ENCODE measurements at places on chromosomes 4 and X.

DNA sequence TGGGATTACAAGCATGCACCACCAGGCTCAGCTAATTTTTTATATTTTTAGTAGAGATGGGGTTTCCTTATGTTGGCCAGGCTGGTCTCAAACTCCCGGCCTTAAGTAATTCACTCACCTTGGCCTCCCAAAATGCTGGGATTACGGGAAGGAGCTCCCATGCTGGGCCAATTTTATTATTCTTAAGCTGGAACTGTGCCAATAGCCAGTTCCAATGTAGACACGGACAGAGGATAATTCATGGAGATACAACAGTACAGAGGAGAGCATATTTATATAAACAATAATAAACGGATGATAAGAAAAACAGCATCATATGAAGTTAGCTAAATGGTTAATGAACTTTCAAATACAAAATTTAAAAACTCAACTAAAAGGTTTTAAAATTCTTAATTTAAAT is 87.8 kb downstream of the PPA2 start:
- H3K27ac ChIP-seq = no peak overlapping the region
- no peak overlapping the region for H3K4me3 ChIP-seq
- DNase-seq = no peak
- peaks cover 12% of the 10 kb centered on the region for H3K36me3 ChIP-seq
- H3K4me1 ChIP-seq = no peaks in the 10 kb centered on the region

- no peaks in the 10 kb centered on the region for H3K4me1 ChIP-seq
- no peak for DNase-seq
- H3K36me3 ChIP-seq = peaks cover 5% of the 10 kb centered on the region
Observed at GRCh38 chr4:144989306-144989705, 108.7 kb downstream of the ANAPC10 start.

- no peak overlapping the region for H3K4me3 ChIP-seq
- H3K4me1 ChIP-seq = no peaks in the 10 kb centered on the region
- no peak overlapping the region for H3K27ac ChIP-seq
- H3K36me3 ChIP-seq = no peaks in the 10 kb centered on the region
- no peak for DNase-seq
- H3K27me3 ChIP-seq = no peaks in the 10 kb centered on the region
Observed at GRCh38 chr4:180394312-180394711, 1848.9 kb upstream of the TENM3 start.

- H3K27ac ChIP-seq = no peak overlapping the region
- no peaks in the 10 kb centered on the region for H3K27me3 ChIP-seq
- no peak overlapping the region for H3K4me3 ChIP-seq
- no peaks in the 10 kb centered on the region for H3K36me3 ChIP-seq
- no peaks in the 10 kb centered on the region for H3K4me1 ChIP-seq
Observed at GRCh38 chr4:22202246-22202974, 253.8 kb upstream of the KCNIP4 start.

DNA sequence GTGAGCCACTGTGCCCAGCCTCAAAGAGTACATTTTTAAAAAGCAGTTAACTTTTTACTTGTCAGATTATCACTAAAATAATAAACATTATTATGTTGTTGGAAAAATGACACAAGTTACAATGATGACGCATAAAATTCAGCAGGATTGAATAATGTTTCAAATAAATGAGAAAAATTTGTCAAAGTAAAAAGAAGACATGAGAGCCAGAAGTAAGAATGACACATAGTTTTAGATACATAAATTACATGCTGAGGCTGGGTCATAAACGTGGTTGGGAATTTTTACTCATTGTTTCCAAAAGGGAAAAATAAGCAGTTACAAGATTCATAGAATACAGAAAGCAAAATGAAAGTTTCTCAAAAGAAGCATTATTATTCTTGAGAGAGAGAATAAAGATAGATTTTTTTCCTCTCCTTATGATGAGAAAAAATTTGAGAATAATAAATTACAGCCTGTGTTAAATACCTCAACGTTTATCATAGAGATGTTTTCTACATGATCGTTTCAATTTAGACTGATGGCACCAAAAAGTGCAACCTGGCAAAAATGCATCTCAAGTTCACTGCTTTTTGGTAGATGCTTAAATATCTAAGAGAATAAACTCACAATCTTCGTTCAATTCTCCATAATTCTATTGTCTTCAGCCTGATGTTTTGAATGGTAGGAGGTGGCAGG is 40.4 kb downstream of the GUCY1B1 start:
- H3K4me3 ChIP-seq = no peak overlapping the region
- H3K4me1 ChIP-seq = no peaks in the 10 kb centered on the region
- no peaks in the 10 kb centered on the region for H3K36me3 ChIP-seq
- H3K27me3 ChIP-seq = no peaks in the 10 kb centered on the region

GRCh38 chr4:52076731-52077130 is 25.6 kb downstream of the SPATA18 start:
- no peak for DNase-seq
- no peak overlapping the region for H3K4me3 ChIP-seq
- H3K4me1 ChIP-seq = no peaks in the 10 kb centered on the region
- H3K36me3 ChIP-seq = peaks cover 3% of the 10 kb centered on the region
- peaks cover 59% of the 10 kb centered on the region for H3K27me3 ChIP-seq

- H3K36me3 ChIP-seq = no peaks in the 10 kb centered on the region
- no peaks in the 10 kb centered on the region for H3K27me3 ChIP-seq
Observed at GRCh38 chrX:135393051-135393450, 28.7 kb upstream of the SMIM10L2A start.

DNA sequence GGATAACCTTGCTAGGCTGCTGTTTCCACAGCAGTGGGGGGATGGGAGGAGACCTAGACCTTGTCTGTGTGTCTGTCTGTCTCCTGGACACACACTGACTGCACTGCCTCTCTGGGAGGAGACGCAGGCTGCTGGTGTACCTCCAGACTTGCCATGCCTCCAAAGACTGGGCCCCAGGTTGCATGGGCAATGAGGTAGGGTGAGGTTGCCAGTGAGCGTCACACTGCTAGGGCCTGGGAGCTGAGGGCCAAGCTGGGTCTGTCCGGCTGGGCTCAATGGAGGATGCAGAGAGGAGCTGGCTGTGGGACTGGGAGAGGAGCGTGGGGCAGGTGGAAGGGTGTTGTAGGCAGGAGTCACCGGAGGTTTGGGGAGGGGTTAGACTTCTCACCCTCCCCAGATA is 16.6 kb downstream of the MAGED2 start:
- no peaks in the 10 kb centered on the region for H3K27me3 ChIP-seq
- no peaks in the 10 kb centered on the region for H3K36me3 ChIP-seq
- DNase-seq = no peak

DNA sequence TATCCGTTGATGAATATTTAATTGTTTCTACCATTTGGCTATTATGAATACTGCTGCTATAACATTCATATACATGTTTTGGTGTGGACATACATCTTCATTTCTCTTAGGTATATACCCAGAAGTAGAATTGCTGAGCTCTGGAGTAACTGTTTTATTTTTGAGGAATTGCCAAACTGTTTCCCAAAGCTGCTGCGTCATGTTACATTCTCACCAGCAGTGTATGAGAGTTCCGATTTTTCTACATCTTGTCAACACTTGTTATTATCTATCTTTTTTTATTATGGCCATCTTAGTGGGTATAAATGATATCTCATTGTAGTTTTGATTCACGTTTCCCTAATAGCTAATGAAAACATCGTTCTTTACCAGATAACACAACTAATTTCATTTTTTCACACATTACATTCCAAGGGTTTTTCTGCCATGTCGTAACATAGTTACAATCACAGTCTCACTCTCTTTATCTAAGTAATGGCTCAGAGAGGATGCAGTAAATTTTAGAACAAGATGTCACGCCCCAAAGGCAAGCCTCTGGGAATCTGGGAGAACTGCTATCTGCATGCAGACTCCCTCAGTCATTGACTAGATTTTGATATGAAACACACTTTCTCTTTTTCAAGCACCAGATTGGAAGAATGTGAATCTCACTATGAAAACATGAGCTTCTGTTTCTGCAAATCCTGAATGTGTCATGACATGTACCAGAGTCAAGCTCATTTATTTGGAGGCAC is 10.3 kb downstream of the ARHGAP6 start:
- no peak overlapping the region for H3K27ac ChIP-seq
- H3K4me3 ChIP-seq = no peak overlapping the region
- no peak for DNase-seq
- no peaks in the 10 kb centered on the region for H3K36me3 ChIP-seq
- H3K4me1 ChIP-seq = no peaks in the 10 kb centered on the region

DNA sequence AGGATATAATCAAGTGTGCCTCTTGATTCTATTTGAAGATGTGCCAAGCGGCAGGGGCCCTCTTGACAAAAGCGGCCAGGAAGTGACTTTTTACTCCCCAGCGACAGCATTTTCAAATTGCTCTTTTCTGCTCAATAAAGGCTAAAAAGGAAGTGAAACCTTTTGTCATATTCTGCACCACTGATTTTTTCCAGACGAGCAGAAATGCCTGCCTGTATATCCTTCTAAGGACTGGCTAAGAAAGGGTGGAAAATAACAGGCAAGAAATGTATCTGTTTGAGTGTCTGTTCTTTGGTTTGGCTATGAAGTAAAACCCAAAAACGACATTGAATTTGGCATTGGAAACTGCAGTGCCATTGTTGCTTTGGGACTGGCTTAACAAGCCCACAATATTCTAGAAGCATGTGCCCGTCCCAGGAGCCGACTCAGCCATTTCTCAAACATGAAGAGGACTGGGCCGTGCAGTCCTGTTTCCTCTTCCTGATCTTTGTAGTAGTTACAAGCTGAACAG is 25.4 kb downstream of the TMSB4X start:
- peak overlapping the region; percentile 92 for H3K27ac ChIP-seq
- H3K4me3 ChIP-seq = peak overlapping the region; percentile 62
- no peaks in the 10 kb centered on the region for H3K36me3 ChIP-seq
- peaks cover 43% of the 10 kb centered on the region for H3K4me1 ChIP-seq

GRCh38 chr4:165785337-165785736 is 87.7 kb upstream of the TLL1 start:
- H3K27me3 ChIP-seq = no peaks in the 10 kb centered on the region
- H3K4me3 ChIP-seq = no peak overlapping the region
- no peak for DNase-seq

GRCh38 chr4:185993328-185993973 is 75.5 kb upstream of the TLR3 start:
- no peaks in the 10 kb centered on the region for H3K4me1 ChIP-seq
- no peak overlapping the region for H3K4me3 ChIP-seq
- H3K27ac ChIP-seq = no peak overlapping the region
- DNase-seq = no peak

DNA sequence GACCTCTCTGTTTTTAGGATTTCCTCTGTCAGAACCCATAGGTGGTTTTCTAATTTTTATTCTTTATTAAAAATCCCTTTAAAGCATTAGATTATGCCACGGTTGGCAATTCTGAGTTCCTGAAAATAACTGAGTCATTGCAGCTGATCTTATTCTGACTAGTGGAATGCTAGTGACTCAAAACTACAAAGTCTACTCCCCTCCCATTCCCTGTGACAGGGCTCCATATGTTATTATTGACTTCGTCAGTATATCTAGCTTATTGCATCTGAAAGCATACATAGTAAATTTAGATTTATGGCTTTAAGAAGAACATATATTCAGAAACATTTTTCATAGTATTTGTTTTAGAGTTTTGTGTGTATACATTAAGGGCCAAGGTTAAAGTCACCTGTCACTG is 38.5 kb downstream of the HERC3 start:
- no peaks in the 10 kb centered on the region for H3K27me3 ChIP-seq
- DNase-seq = no peak
- H3K4me3 ChIP-seq = no peak overlapping the region
- peaks cover 5% of the 10 kb centered on the region for H3K36me3 ChIP-seq
- peaks cover 29% of the 10 kb centered on the region for H3K4me1 ChIP-seq

GRCh38 chr4:94827481-94828110 is 69.8 kb downstream of the BMPR1B start:
- no peaks in the 10 kb centered on the region for H3K4me1 ChIP-seq
- H3K36me3 ChIP-seq = no peaks in the 10 kb centered on the region
- no peak for DNase-seq
- no peak overlapping the region for H3K27ac ChIP-seq
- H3K4me3 ChIP-seq = no peak overlapping the region
- H3K27me3 ChIP-seq = no peaks in the 10 kb centered on the region

- no peak overlapping the region for H3K27ac ChIP-seq
- H3K4me1 ChIP-seq = no peaks in the 10 kb centered on the region
- DNase-seq = no peak
- H3K36me3 ChIP-seq = no peaks in the 10 kb centered on the region
- no peaks in the 10 kb centered on the region for H3K27me3 ChIP-seq
- no peak overlapping the region for H3K4me3 ChIP-seq
Observed at GRCh38 chr4:132214519-132214918, 934.6 kb upstream of the PCDH10 start.

- DNase-seq = no peak
- H3K4me3 ChIP-seq = no peak overlapping the region
- no peaks in the 10 kb centered on the region for H3K27me3 ChIP-seq
Observed at GRCh38 chr4:6972911-6973310, 63.3 kb downstream of the TBC1D14 start.

GRCh38 chr4:123666486-123666885 is 269.9 kb downstream of the SPRY1 start:
- peaks cover 16% of the 10 kb centered on the region for H3K27me3 ChIP-seq
- H3K4me1 ChIP-seq = no peaks in the 10 kb centered on the region
- no peak overlapping the region for H3K27ac ChIP-seq

GRCh38 chrX:109822861-109823260 is 89.8 kb upstream of the ACSL4 start:
- no peak overlapping the region for H3K4me3 ChIP-seq
- H3K27ac ChIP-seq = no peak overlapping the region
- no peaks in the 10 kb centered on the region for H3K27me3 ChIP-seq
- H3K36me3 ChIP-seq = no peaks in the 10 kb centered on the region
- no peak for DNase-seq
- H3K4me1 ChIP-seq = no peaks in the 10 kb centered on the region

- no peak overlapping the region for H3K27ac ChIP-seq
- H3K27me3 ChIP-seq = no peaks in the 10 kb centered on the region
- no peak for DNase-seq
- no peaks in the 10 kb centered on the region for H3K36me3 ChIP-seq
- no peaks in the 10 kb centered on the region for H3K4me1 ChIP-seq
Observed at GRCh38 chrX:108464604-108465003, 25.0 kb downstream of the COL4A5 start.

GRCh38 chr4:138927072-138927471 is 88.5 kb upstream of the NOCT start:
- DNase-seq = no peak
- no peak overlapping the region for H3K27ac ChIP-seq
- H3K4me1 ChIP-seq = no peaks in the 10 kb centered on the region
- peaks cover 36% of the 10 kb centered on the region for H3K27me3 ChIP-seq
- H3K4me3 ChIP-seq = no peak overlapping the region
- no peaks in the 10 kb centered on the region for H3K36me3 ChIP-seq

GRCh38 chrX:55127692-55128091 is 38.9 kb downstream of the PAGE2 start:
- no peak overlapping the region for H3K4me3 ChIP-seq
- H3K36me3 ChIP-seq = no peaks in the 10 kb centered on the region
- no peak for DNase-seq
- no peaks in the 10 kb centered on the region for H3K4me1 ChIP-seq
- H3K27me3 ChIP-seq = no peaks in the 10 kb centered on the region

DNA sequence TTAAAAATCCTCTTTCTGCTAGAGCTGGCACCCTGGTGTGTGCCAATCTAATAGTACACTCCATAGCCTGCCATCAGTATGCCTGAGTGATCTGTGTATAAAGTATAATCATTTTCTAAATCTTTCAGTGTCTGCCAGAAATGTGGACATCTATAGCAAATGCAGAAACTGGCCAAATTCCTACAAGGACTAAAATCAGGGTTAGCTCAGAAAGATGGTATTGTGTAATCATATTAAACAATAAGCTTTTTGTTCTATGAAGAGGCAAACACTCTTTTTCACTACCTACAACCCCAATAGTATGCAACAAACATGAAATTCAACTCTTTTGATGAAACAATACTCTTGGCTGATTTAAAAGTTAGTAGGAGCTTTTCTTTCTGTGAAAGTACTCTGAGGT is 7.7 kb upstream of the TXLNG start:
- H3K27me3 ChIP-seq = no peaks in the 10 kb centered on the region
- no peak for DNase-seq
- no peak overlapping the region for H3K27ac ChIP-seq
- H3K4me1 ChIP-seq = no peaks in the 10 kb centered on the region
- H3K36me3 ChIP-seq = peaks cover 3% of the 10 kb centered on the region
- H3K4me3 ChIP-seq = no peak overlapping the region

Data from effector memory CD8-positive, alpha-beta T cell (primary cell).